ENCODE measurements at places on chromosomes 2 and 18.

- no peak for DNase-seq
Measured at GRCh38 chr2:46333912-46334311, 36.7 kb downstream of the EPAS1 start.

- DNase-seq: no peak
Measured at GRCh38 chr2:74290066-74290465, 53.1 kb downstream of the SLC4A5 start.

DNA sequence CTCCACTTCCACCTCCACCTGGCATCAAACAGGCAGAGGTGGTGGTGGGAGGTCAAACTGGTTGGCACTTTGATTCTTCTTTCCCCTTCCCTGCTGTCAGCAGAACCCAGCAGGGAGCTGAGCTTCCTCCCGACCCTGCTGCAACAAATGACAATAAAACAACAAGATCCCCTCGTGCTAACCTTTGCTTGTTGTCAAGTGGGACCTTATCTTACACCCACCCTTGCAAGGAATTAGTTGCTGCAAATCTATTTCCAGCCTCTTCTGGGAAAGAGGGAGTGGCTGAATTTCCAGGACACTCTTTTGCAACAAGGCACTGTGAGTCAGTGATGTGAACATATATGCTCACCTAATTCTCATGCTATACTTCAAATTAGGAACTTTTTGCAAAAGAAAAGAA is 655.1 kb downstream of the DSC3 start:
- DNase-seq: no peak

- DNase-seq: peak; percentile 81
Measured at GRCh38 chr2:127701651-127702394, 526 bp downstream of the SFT2D3 start.

- no peak for DNase-seq
Measured at GRCh38 chr18:25038261-25038660, 313.7 kb downstream of the ZNF521 start.

DNA sequence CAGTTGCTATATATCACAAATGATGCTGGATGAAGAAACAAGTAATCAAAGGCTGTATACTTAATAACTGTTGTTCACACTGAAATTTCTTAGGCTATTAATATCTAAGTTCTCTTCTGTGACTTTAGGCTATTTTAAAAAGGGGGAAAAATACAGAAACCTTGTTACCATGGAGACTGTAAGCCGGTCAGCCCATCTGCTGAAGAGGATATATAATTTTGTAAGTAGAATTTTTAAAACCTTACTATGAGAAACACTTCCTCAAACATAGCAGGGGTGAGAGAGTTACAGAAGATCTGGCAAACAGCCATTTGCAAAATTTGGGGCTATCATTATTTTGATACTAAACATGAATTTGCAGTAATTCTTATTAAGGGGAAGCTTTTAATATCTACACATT is 27.8 kb downstream of the CACNB4 start:
- no peak for DNase-seq

DNA sequence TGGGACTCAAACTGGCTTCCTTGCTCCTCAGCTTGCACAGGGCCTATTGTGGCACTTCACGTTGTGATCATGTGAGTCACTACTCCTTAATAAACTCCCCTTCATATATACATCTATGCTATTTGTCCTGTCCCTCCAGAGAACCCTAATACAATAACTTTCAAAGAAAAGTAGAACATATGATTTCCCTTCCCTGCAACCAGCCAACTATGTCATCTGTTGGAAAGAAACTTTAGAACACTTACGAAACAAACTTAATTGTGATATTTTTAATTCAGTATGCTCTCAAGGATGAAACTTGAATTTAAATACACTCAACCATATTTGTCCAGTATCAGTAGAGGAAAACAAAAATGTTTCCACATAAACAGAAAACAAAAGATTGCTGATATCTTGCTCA is 84.4 kb downstream of the DYM start:
- DNase-seq: no peak

DNA sequence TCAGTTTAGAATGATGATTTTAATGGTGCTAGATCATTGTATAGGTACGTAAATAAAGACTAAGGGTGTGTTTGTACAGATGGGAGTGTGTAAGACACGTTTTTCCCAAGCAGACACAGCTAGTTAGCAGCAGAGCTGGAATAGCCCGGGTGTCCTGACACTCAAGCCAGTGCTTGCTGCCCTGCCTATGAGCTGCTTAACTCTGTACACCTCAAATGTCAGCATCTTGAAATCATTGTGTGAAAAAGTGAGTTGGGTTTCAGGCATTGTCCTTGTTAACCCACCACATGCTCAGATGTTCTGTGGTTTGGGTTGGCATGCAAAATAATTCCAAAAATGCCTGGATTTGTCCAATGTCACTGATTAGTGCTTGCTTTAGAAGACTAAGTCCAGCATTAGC is 13.0 kb upstream of the TET3 start:
- no peak for DNase-seq

- no peak for DNase-seq
Measured at GRCh38 chr2:239026711-239027361, 179.0 kb downstream of the TWIST2 start.

- DNase-seq: no peak
Measured at GRCh38 chr2:144517866-144518747, 1.8 kb downstream of the ZEB2 start.

DNA sequence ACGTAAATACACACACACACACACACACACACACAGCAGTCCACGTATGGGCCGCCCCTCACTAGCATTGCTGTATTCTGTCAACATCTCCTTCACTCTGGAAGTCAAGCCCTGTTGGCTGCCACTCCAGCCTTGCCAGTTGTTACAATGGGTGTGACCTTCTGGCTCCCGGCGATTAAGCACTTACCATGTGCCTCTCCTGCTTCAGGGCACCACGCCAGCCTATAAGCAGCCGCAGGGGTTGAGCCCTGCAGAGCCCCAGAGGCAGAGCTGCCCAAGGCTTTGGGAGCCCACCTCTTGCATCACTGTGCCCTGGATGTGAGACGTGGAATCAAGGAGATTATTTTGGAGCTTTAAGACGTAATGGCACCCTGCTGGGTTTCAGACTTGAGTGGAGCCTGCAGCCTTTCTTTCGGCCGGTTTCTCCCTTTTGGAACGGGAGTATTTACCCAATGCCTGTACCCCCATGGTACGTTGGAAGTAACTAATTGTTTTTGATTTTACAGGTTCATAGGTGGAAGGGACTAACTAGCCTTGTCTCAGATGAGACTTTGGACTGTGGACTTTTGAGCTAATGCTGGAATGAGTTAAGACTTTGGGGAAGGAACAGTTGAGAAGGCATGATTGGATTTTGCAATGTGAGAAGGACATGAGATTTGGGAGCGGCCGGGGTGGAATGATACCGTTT is 54.5 kb upstream of the ROCK2 start:
- DNase-seq: no peak

GRCh38 chr2:98693477-98693876 is 37.5 kb downstream of the MGAT4A start:
- DNase-seq: no peak

GRCh38 chr2:158021226-158021625 is 80.5 kb upstream of the UPP2 start:
- no peak for DNase-seq

DNA sequence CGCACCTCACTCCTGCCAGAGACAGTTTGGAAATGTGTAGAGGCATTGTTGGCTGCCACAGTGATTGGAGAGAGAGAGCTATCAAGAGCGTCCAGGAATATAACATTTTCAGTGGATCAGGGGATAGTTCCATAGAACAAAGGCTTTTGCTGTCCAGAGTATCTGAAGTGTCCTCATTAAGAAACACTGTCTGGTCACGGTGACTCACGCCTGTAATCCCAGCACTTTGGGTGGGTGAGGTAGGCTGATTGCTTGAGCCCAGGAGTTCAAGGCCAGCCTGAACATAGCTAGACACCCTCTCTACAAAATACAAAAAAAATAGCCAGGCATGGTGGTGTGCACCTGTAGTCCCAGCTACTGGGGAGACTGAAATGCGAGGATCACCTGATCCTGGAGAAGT is 231.1 kb downstream of the MBD5 start:
- no peak for DNase-seq

Data from activated naive CD4-positive, alpha-beta T cell treated with anti-CD3 and anti-CD28 coated beads for 36 hours (primary cell).